ENCODE measurements at places on chromosomes 6 and 20. TPM values are rescaled to one million over a fixed set of nuclear protein-coding genes. Genes with fewer than 3 reads are reported as not detected.

Gene PROKR2
- total RNA-seq, result not detected

Gene SLC35A1
- 30.1 TPM for total RNA-seq

Gene PERP
- total RNA-seq, result 13.1 TPM

Gene LY6G6C
- not detected for total RNA-seq

Gene KCNQ5
- under 0.01 TPM for total RNA-seq

Gene SLC35F1
- not detected for total RNA-seq

Gene WFDC10B
- not detected for total RNA-seq

All from bladder microvascular endothelial cell (primary cell).